ENCODE measurements at places on chromosomes 13 and 19.
A peak's percentile ranks its signal among the peaks of the same experiment; 100 is the strongest.

- no peak for DNase-seq
Measured at GRCh38 chr13:97287047-97287383, 64.9 kb downstream of the MBNL2 start.

GRCh38 chr13:106385654-106386053 is 149.8 kb downstream of the EFNB2 start:
- no peak for DNase-seq

DNA sequence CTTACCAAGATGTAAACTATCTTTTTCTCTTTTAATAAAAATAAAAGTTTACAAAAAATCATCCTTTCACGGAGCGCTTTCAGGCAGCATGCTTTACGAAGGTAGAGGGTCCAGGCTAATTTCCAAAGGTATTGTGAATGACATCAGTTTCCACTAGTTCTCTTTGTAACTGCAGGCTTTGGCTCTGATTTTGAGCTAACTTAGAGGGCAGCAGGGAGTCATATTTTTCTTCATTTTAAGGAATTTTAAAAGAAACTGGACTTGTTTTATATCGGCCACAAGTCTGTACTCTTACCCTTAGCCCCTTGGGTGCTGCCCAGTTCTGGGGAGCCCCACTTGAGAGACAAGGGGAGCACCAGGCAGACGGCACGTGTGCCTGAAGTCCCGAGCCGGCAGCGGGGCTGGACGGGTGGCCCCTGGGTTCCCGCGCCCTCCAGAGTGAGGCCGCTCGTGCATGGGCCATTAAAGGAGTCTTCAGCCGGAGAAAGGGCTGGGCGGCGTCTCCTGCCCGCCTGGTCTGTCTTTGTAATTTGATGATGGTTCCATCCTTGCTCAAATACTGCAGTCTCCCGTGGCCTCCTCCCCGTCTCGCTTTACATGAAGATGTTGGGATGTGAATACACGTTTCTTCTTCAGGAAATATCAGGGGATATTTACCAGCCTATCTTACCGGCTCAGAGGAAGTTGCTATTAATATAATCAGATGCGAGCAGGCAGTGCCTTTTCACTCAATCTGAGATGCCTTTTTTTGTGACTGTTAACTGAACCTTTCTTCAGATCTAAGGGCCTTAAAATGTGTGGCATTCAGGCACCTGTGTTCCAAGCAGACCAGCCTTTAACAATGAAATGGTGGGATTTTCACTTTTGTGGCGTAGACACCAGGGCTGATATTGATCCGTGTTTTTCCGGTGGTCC is 67.4 kb downstream of the GGACT start:
- no peak for DNase-seq

GRCh38 chr19:44608391-44608821 is 5.0 kb upstream of the IGSF23 start:
- DNase-seq, result no peak

- DNase-seq, result no peak
Measured at GRCh38 chr19:55640577-55641425, at the start of gene ZNF580. Gene ZNF580, plus strand, starts transcription at chr19:55641002. Its CDS starts 1,507 bp downstream, at chr19:55642509.

DNA sequence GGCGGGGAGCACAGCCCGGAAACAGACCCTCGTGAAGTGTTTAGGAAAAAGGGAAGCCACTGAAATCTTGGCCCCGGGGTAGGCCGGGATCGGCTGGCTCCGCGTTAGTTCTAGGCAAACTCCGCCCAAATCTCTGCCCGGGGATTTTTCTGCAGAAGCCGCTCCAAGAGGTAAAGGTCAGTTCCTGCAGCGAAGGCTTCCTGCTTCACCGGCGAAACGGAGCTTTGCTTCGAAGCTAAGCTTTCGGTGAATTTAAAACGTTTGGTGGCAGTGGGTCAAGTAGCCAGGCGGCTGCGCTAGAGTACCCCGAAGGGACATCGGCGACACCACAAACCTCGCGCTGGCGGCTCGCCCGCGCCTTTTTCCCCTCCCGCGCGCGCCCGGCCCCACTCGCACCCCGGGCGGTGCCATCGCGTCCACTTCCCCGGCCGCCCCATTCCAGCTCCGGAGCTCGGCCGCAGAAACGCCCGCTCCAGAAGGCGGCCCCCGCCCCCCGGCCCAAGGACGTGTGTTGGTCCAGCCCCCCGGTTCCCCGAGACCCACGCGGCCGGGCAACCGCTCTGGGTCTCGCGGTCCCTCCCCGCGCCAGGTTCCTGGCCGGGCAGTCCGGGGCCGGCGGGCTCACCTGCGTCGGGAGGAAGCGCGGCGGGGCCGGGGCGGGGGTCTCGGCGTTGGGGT is 441 bp downstream of the GJB2 start:
- no peak for DNase-seq

DNA sequence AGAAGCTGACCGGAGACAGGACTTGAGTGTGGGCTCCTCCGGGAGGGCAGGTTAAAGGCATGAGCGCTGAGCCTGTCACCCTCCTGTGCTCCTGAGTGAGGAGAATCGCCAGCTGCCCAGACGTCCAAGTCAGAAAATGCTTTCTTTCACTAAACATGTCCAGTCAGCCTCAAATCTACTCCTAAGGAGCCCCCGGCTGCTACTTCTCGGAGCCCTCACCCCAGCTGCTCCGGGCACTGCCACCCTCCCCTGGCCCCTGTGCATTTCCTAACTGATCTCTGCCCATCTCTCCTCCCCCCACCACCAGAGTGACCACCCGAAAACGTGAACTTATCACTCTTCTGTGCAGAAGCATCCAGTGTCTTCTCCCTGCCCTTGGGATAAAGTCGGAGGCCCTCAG is 277.5 kb upstream of the SOX1 start:
- DNase-seq, result no peak

- DNase-seq, result no peak
Measured at GRCh38 chr13:43401361-43401760, 378.0 kb downstream of the DNAJC15 start.

GRCh38 chr13:75704194-75704926 is 68.2 kb downstream of the LMO7 start:
- peak; percentile 48 for DNase-seq

DNA sequence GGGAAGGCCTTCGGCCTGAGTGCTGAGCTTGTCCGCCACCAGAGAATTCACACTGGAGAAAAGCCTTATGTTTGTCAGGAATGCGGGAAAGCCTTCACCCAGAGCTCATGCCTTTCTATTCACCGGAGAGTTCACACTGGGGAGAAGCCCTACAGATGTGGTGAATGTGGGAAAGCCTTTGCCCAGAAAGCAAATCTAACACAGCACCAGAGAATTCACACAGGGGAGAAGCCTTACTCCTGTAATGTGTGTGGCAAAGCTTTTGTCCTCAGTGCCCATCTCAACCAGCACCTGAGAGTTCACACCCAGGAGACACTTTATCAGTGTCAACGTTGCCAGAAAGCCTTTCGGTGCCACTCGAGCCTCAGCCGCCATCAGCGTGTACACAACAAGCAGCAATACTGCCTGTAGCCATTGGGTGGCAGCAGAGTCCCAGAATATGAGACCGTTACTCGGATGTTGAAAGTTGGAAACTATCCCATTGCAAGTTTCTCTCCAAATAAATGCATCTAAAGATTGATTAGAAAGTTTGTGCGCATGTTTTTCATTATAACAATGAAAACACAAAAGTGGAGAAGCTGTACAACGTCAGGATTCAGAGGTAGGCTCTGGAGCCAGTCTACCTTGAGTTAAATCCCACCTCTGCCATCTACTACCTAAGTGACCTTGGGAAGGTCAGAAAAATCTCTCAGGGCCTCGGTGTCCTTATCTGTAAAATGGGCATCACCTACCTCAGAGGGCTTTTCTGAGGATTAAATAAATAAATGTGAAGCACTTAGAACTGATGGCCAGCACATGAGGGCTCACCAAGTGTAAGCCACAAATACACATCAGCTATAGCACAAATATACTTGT is 21.1 kb downstream of the ZNF473 start:
- no peak for DNase-seq

- peak; percentile 55 for DNase-seq
Measured at GRCh38 chr13:39777527-39778061, 122.1 kb downstream of the COG6 start.

DNA sequence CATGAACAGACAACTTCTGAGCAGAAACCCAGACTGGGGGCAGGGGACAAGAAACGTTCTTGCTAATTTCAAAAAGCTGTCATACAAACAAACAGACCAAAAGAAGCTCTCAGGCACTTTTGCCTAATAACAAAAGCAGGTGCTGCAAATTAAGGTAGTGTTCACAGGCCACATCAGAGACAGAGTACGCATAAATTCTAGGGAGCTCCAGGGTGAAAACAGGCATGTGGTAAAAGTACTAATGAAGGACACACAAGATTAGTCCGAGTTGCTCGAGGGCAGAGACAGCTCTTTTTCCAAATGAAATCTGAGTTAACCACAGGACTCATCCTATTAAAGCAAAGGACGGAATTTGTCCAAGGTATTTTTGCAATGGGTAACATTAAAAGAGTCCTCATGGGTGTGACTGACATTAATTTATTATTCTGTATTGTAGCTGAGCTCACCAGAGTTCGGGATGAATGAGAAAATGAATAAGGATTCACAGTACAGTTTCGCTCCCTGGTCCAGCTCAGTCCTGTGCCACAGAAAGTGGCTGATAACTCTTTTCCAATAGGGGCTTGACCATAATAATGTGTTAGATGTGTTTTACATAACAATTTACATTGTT is 197.3 kb downstream of the LHFPL6 start:
- DNase-seq, result no peak

DNA sequence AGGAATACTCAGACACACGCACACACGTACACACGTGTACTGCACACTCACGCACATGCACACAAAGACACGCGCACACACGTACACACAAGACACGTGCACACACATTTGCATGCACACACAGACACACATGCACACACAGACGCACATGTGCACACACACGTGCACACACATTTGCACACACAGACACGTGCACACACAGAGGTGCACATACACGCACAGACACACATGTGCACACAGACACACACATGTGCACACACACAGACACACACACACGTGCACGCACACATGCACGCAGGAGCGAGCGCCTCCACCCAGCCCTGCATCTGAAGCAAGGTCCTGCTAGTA is 81.1 kb downstream of the GADD45B start:
- DNase-seq, result no peak

GRCh38 chr13:105572401-105572800 is 963.1 kb downstream of the EFNB2 start:
- no peak for DNase-seq

DNA sequence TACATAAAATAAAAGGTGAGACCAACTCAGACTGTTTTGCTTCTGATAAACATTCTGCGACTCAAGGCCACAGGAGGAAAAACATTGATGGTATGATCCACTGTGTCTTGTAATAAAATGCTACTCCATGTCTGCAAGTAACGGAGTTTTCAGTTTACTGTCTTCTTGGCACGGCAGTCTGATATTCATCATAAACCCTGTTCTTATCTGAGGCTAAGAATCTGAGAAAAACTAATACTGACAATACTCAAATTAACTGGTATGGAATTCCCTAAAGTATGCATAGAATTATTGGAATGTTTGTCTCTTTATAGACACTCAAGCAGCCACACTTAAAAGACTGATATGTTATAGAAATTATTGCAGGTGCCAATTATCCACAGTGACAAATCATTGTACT is 125.5 kb downstream of the TBC1D4 start:
- DNase-seq, result no peak

- no peak for DNase-seq
Measured at GRCh38 chr13:99923877-99924582, 47.5 kb downstream of the ZIC5 start.

DNA sequence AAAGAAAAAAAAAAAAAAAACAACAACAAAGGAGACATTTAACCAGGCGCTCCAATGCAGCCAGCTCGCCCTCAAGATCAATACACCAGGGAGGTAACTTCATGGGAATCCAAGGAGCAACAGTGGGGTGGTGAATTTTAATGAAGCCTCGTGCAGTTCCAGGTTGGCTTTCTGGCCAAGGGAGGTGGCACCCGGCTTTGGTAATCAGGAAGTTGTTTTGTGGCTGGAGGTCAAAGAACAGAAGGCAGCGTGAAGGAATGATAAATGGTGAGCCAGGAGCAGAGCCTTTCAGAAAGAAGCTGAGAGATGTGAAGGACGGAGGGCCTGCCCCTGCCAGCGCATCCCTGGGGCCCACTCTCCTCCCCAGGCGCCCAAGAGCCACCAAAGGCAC is 188.2 kb upstream of the TSC22D1 start:
- DNase-seq, result no peak

DNA sequence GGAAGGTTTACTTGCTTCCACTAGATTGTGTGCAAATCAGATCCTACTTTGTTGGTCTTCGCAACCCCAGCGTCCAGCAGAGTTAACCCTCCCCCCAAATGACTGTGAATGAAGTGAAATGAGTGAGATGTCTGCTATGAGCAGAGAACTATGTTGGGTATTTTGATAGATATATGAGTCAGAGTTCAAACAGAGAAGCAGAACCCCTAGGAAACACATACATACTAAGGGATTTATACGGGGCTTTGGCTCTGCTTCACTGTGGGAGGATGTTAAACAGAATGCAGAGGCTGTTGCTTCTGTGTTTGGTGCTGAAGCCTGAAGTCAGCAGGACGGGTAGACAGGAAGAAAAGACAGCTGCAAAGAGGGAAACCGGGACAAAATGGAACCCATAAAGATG is 197.0 kb downstream of the MZT1 start:
- no peak for DNase-seq

- DNase-seq, result no peak
Measured at GRCh38 chr13:28819046-28819730, 951 bp upstream of the MTUS2 start.

DNA sequence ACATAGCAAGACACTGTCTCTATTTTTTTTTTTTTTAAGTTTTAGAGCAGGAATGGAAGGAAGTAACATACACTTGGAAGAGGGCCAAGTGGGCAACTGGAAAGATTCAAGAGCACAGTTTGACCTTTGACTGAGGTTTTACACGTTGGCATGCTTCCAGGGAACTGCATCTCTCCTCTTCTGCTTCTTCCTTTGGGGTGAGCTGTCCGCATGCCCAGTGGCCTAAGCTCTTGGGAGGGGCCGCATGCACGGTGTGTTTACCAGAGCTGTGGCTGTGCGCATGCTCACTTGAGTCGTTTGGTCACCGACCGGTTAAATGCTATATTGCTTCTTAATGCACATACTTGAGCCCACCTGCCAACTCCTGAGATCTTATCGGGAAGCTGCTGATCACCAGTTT is 727.7 kb downstream of the UQCRFS1 start:
- no peak for DNase-seq

GRCh38 chr19:1873524-1874473 is 10.4 kb upstream of the KLF16 start:
- DNase-seq, result no peak

GRCh38 chr13:43758834-43759233 is 27.9 kb downstream of the ENOX1 start:
- no peak for DNase-seq

DNA sequence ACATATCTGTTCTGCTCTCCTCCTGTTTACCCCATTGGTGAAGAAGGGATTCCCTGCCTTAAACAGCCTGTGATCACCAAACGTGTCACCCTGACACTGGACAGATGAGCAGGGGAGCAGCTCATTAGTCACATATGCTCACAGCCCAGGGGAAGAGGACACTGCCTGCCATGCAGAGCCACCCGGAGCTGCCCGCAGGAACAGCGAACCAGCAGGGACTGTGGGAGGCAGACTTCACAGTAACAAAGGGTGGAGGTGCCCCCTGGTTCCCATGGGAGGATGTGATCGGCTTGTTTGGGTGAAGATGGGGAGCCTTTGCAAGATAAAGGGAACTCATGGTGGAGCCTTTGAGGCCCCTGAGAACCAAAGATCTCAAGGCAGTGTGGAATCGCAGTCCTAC is 88.6 kb upstream of the FARP1 start:
- DNase-seq, result no peak

- no peak for DNase-seq
Measured at GRCh38 chr19:48329167-48329891, 4.0 kb downstream of the EMP3 start.

- DNase-seq, result no peak
Measured at GRCh38 chr13:36820222-36820621, 1.2 kb downstream of the RFXAP start.

GRCh38 chr13:45575146-45575829 is 40.3 kb downstream of the ERICH6B start:
- DNase-seq, result no peak

Measured in AG04450 (cell line).